ENCODE measurements at places on chromosomes 6 and 20.

DNA sequence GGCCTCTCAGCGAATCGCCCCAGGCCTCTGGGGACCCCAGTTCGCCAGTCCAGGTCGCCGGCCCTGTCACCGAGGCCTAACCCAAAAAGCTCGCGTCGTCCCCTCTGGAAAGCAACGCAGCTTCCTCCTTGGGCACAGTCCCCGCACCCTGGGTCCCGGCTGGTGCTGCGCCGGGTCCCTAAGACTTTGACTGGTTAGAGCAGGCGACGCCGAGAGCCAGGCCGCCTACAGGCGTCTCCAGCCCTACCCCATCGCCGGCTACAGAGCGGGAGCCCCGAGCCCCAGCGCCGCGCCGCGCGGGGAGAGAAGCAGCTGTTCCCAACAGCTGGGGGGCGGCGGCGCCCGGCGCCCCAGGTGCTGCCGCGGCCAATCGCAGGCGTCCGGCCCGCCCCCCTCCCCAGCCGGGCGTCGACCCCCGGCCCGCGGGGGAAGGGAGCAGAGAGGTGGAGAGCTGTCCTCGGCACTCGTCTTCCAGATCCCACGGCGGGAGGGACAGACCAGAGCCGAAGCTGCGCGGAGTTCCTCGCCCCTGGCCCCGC, 540 bp upstream of the RBM24 start:
- no peak for DNase-seq

- DNase-seq: no peak
These were observed 14.2 kb upstream of the GMDS start for GRCh38 chr6:2259574-2259973.

DNA sequence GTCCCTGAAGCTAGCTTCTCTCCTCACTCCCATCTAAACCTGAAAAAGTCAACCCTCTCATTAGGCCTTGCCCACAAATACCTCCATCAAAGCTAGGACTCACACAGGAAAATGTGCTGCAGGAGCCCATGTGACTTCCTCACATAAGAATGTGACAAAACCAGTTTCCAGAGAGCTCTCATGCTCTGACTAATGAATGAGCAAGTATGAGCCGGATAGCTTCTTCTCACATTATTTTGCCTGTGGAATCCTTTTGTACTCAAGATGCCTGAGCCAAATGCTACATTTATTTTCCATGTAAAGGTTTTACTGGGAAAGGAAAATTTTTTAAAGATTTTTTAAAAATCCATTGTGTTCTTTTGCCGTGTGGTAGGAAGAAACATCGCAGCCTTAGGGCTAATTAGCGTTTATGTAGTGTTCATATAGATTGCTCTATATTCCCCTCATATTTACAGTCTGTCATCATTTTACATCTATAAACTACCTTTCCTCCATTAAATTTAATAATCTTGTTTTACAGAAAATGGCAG, 68.6 kb upstream of the CCN6 start:
- no peak for DNase-seq

- no peak for DNase-seq
These were observed 113.6 kb downstream of the ARID1B start for GRCh38 chr6:156890627-156891314.

- DNase-seq: no peak
These were observed 38.1 kb upstream of the ISM1 start for GRCh38 chr20:13183005-13183404.

All from esophagus squamous epithelium (tissue), 5 donors.